ENCODE measurements at places on chromosomes 5 and 9. TPM values are rescaled to one million over a fixed set of nuclear protein-coding genes. Genes with fewer than 3 reads are reported as not detected.

CMBL gene
- 12.6 TPM for polyA plus RNA-seq

GRCh38 chr5:179408611-179409010, 63.4 kb upstream of the ADAMTS2 start:
- no peak for DNase-seq

- DNase-seq, result no peak
Observed at GRCh38 chr9:97987487-97987886, 4.3 kb downstream of the ANP32B start.

- DNase-seq, result no peak
Observed at GRCh38 chr9:136233411-136233810, 12.2 kb downstream of the QSOX2 start.

DNA sequence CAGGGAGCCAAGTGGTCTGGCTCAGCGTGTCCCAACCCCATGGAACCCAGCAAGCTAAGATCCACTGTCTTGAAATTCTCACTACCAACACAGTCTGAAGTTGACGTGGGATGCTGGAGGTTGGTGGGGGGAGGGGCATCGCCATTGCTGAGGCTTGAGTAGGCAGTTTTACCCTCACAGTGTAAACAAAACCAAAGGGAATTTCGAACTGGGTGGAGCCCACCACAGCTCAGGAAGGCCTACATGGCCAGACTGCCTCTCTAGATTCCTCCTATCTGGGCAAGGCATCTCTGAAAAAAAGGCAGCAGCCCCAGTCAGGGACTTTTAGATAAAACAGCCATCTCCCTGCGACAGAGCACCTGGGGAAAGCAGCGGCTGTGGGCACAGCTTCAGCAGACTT, 17.1 kb upstream of the FBXL17 start:
- DNase-seq, result no peak

- no peak for DNase-seq
Observed at GRCh38 chr5:33843579-33843978, 48.2 kb downstream of the ADAMTS12 start.

- no peak for DNase-seq
Observed at GRCh38 chr9:31873722-31874121, 510.7 kb upstream of the ACO1 start.

Measured in keratinocyte (primary cell).